ENCODE measurements at places on chromosomes 11 and 22.

- no peak for DNase-seq
These were observed 35.5 kb downstream of the POLR3H start for GRCh38 chr22:41508770-41509170.

- no peak for DNase-seq
These were observed 37.9 kb downstream of the ALG9 start for GRCh38 chr11:111833524-111833923.

DNA sequence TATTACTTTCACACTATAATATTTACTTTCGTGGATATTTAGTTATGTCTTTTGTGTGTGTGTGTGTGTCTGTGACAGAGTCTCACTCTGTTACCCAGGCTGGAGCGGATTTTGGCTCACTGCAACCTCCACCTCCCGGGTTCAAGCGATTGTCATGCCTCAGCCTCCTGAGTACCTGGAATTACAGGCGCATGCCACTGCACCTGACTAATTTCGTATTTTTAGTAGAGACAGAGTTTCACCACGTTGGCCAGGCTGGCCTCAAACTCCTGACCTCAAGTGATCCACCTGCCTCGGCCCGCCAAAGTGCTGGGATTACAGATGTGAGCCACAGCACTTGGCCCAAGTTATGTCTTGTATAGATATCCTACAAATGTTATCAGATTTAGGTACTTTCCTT lies 9.9 kb downstream of the PISD start:
- no peak for DNase-seq

DNA sequence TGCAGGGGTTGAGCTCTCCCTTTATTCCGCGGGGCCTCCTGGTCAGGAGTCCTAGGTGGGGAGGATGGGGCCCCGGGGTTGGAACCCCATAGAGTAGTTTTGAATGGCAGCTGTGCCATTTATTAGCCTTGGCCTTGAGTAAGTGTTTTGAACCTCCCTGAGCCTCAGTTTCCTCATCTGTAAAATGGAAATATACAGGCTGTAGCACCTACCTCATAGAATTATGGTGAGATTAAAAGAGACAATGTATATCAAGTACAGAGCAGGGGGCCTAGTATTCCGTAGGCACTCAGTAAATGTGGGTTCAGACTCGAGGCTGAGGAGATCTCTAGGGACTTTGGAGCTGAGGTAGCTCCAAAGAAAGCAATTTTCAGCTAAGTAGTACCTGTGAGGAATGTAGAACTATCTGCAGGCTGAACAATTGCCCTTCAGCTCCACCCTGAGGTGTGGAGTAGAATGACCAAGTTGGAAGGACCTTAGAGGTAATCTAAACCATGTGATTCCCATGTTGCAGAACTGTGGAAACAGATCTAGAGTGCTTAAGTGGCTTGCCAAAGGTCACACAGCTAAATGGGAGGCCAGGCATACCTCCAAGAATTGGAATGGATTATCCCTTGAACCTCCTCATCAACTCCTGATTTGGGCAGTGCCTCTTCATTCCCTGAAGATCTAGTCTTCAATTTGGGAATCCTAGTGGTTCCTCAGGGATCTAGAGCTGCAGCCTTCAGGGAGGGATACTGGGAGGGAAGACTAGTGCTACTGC lies 682 bp downstream of the PGAP2 start:
- DNase-seq = no peak

- no peak for DNase-seq
These were observed 14.0 kb downstream of the RPS6KA4 start for GRCh38 chr11:64372802-64373597.

GRCh38 chr11:78708388-78708787 lies 133.7 kb upstream of the NARS2 start:
- no peak for DNase-seq
